HCT116 (cell line): ENCODE measurements at places on chromosomes 11 and 22. TPM values are rescaled to one million over a fixed set of nuclear protein-coding genes. Genes with fewer than 3 reads are reported as not detected.

DNA sequence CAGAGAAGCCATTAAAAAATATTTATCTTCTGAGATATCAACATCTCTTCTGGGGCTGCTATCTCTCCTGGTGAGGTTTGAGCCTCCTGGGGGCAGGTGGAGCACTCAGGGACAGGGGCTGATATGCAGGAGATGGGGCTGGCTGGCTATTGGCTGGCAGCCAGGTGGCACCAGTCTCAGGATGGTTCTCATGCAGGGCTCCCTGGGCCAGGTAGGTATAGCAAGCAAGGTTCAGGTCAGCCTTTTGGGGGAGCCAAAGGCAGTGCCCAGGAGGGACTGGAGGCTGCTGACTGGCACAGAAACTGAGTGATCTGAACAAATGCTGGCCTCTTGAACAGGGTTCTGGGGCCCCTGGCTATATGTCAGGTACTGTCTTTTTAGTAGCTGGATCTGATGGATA is 29.7 kb upstream of the EMSY start:
- no peak for DNase-seq

DNA sequence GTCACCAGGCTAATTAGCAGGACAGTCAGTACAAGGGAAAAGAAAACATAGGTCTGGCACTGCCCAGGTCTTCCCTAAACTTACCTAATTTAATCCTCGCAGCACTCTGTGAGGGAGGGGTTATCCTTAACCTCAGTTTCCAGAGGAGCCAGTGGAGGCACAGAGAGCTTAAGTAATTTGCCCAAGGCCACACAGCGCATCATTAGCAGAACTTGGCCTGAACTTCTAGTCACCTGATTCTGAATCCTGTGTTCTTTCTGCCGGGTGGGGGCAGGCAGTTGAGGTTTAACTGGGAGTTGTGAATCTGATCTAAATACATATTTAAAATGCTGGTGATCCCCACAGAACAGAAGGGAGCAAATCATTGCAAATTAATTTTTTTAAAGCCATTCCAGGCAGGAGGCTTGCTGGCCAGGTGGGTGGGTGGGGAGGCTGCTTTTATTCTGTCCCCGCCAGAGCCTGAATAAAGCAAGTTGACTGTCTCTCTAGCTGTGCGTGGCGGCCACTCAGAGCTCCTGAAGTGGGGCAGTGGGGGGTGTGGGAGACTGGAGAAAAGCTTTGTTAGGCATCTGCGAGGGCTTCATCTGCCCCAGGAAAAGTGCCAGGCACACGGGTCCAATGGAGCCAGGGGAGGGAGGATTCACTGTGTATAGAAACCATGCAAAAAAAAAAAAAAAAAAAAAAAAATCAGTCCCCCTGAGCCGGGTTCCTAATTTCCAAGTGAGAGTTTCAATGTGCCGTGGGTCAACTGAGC is 66.1 kb downstream of the NFAM1 start:
- DNase-seq, result no peak

- no peak for DNase-seq
Measured at GRCh38 chr11:79503028-79503427, 62.2 kb upstream of the TENM4 start.

DNA sequence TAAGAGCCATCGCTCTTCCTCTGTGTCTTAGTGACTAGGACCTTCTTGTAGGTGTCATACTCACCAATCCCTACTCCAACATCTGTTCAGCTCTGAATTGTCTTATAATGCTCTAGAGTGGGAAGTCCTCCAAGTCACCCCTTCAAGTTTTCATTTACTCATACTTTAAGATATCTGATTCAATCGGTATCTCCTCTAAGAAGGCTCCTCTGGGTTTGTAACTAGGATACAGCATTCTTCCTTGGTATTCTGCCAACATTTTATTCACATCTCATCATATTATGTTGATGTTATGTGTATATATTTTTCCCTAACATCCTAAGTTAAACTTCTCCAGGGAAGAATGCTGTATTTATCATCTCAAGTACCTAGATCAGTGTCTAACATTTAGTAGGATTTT is 662.1 kb downstream of the NTM start:
- no peak for DNase-seq

DNA sequence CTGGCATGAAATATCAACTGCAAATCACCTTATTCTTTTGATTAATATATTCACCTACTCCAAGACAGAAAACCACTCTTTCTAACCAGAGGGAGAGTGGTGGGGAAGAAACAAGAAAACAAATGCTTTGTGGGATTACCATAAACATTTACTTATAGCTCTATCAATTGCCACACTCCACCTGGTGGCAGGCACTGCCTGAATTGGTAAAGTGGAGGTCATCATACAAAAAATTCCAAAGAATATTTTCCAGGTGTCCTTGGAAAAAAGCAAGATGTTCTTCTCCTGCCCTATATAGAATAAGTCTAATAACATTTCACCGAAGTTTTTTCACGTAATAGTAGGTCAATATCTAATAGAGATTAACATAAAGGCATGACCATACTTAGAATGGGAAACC is 45.3 kb downstream of the PHF21A start:
- DNase-seq, result no peak

Gene PLEKHA7
- total RNA-seq, result 7.2 TPM

GRCh38 chr11:106306942-106307341 is 229.5 kb downstream of the AASDHPPT start:
- no peak for DNase-seq

- no peak for DNase-seq
Measured at GRCh38 chr11:2314525-2315394, 12.9 kb downstream of the TSPAN32 start.

- DNase-seq, result no peak
Measured at GRCh38 chr11:101706541-101706940, 122.7 kb upstream of the TRPC6 start.

GRCh38 chr11:12084256-12084655 is 26.1 kb upstream of the MICAL2 start:
- DNase-seq, result no peak

Gene ZNF195
- total RNA-seq, result 47.7 TPM

DNA sequence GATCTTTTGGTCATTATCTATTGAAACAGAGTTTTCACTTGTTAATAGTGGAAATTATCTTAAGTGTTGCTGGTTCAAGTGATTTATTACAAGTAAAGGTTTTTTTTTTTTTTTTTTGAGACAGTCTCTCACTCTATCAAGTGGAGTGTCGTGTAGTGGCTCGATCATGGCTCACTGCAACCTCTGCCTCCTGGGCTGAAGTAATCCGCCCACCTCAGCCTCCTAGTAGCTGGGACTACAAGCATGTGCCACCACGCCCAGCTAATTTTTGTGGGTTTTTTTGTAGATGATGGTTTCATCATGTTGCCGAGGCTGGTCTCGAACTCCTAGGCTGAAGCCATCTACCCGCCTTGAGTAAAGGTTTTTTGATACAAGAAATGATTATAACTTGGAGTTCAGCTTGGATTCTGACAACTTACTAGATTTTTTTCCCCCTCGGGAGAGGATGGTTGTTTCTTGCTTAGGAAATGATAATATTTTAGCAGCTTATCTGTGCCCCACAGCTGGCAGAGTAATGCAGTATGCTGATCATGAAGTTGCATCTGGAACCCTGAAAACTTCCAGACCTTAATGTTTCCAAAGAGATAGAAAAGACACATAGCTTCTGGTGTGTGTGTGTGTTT is 68.9 kb downstream of the MTMR3 start:
- peak; percentile 2 for DNase-seq

Gene CATSPER1
- total RNA-seq, result 2.4 TPM

- no peak for DNase-seq
Measured at GRCh38 chr11:15909937-15910598, 446.3 kb downstream of the SOX6 start.

GRCh38 chr11:40130427-40130826 is 1329.0 kb downstream of the LRRC4C start:
- DNase-seq, result no peak

Gene KRTAP5-8
- not detected for total RNA-seq

- no peak for DNase-seq
Measured at GRCh38 chr22:23243006-23243573, 62.8 kb downstream of the BCR start.

Gene OR51B2
- total RNA-seq, result 17.1 TPM

DNA sequence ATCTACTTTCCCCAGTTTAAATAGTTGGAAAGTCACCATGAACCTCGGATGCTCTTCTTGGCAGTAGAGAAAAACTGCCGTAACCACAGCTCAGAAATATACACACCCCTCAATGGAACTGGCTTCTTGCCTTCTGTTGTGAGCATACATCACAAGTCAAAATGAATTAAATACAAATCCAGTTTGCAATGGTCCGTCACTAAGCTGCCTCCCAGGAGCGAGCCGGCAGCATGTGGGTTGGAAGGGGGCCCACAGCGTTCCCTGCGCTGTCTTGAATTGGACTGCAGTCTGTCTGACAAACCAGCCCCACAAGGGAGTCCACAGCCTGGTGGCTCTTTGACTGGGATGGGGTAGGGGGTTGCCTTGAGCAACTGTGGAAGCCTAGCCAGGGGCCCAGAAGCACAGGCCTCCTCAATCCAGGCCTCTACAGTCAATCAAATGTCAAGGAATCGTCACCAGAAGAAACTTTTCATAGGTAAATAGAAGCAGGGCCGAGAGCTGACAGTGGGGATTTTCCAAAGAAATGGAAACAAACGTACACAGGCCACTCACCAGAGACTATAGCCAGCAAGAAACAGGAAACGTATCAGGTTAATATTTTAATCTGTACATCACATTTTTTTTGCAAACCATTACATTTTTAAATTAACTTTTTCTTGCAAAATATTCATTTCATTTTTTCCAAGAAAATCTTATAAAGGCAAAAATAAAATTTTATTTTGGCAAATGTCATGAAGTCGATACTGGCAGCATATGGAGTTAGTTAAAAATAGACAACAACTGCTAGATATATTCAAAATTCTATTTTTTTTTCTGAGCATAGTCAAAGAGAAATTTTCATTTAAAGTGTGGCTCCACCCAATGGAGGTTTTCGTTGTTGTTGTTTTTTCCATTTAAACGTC is 38.5 kb downstream of the C11orf58 start:
- DNase-seq, result no peak

Gene IL17REL
- total RNA-seq, result not detected

Gene APOL5
- total RNA-seq, result not detected

- DNase-seq, result no peak
Measured at GRCh38 chr11:31218847-31219246, 150.7 kb downstream of the DCDC1 start.

DNA sequence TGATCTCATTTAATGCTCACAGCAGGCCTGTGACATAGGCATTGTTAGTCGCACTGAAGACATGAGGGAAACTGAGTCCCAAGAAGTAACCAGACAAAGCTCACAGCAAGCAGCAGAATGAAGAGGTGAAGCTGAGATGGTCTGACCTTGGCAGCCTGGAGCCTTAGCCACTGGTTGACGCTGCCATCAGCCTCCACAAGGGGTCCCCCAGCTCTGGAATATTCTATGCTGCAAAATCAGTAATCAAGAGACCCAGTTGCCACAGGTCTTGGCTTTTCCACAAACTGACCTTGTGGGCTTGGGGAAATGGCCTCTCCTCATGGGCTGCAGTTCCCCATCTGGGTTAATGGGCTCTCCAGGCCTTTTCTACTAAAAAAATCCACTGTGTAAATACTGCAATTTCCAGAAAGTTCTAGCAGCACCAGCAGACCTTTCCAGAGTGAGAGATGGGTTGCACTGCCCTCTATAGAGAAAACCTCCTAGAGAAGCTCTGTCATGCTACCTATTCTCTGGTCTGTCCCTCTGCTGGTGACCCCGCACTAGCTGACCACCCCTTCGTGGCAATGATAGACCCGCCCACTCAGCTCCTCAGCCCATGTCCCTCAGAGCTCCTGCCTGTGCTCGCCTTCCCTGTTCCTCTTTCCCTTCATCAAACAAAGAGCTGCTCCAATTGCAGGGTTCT is 22.6 kb upstream of the ISX start:
- no peak for DNase-seq

GRCh38 chr22:43114958-43115357 is 4.4 kb downstream of the BIK start:
- no peak for DNase-seq

- DNase-seq, result no peak
Measured at GRCh38 chr22:47421846-47422245, 659.4 kb downstream of the TBC1D22A start.

Gene MRGPRF
- 0.76 TPM for total RNA-seq

DNA sequence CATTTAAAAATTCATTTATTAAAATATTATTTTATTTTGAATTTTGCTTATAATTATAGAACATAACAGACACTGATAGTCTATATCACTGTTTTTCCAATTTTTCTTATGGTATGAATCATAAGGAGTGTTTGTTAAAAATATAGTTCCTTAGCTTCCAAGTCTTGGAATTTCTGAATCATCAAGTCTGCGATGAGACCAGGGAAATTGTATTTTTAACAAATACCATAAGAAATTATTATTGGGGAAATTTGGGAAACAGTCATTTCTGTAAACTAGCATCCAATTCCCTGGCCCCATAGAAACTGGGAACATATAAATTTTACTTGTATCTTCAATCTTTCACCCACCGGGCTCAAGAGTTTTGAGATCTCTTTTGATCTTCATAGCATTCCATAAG is 38.0 kb upstream of the PICALM start:
- DNase-seq, result no peak

- DNase-seq, result peak; percentile 41
Measured at GRCh38 chr11:11876458-11876857, 34.7 kb downstream of the USP47 start.

Gene UPK3A
- not detected for total RNA-seq

DNA sequence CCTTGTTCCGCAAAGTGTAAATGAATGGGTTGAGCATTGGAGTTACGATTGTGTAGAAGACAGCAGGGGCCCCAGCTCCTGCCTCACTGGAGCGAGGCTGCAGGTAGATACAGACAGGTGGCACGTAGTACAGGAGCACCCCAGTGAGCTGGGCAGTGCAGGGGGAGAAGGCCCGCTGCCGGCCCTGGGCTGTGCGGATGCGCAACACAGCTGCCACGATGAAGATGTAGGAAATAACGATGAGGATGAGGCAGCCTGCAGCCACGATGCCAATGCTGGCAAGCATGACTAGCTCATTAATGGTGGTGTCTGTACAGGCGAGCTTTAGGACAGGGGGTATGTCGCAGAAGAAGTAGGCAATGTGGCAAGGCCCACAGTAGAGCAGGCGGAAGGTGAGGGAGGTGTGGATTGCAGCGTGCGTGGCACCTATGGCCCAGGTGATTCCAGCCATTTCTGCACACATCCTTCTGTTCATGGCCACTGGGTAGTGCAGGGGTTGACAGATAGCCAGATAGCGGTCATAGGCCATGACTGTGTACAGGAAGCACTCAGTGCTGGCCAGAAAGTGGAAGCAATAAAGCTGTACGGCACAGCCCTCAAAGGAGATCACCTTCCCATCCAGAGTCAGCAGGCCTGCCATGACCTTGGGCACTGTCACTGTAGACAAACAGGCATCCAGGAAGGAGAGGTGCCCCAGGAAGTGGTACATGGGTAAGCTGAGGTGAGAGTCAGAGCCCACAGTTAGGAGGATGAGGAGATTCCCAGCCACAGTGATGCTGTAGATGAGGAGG is 616 bp downstream of the OR10S1 start:
- no peak for DNase-seq

Gene PANX3
- not detected for total RNA-seq

GRCh38 chr11:114059278-114059983 is at the start of gene ZBTB16:
Gene ZBTB16 (plus strand): TSS chr11:114059711. CDS start chr11:114063301, 3,590 bp downstream.
- DNase-seq, result no peak

Gene TSKU
- total RNA-seq, result 21.9 TPM
